ENCODE measurements at places on chromosomes 11 and 22. TPM values are rescaled to one million over a fixed set of nuclear protein-coding genes. Genes with fewer than 3 reads are reported as not detected.
A peak's percentile ranks its signal among the peaks of the same experiment; 100 is the strongest.

Gene LPXN
- 7.6 TPM for polyA plus RNA-seq

- peak; percentile 59 for DNase-seq
Observed at GRCh38 chr11:57711414-57712255, at the start of gene MED19. TSS of gene MED19 (minus strand) at chr11:57712215. CDS start at chr11:57712179, 36 bp downstream.

GRCh38 chr11:62930157-62930556, 9.0 kb upstream of the CHRM1 start:
- no peak for DNase-seq

DNA sequence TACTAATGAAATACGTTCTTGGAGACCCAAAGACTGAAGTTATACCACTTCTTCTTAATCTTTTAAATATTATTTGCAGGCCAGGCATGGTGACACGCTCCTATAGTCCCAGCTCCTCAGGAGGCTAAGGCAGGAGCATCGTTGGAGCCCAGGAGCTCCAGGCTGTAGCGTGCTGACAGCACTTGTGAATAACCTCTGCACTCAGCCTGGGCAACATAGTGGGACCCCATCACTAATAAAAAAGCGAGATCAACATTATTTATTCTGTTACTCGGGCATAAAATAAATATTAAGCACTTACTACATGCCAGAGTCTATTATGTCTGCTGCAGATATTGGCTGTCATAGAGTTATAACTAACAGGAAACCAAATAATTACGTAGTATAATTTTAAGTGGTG, 720 bp upstream of the MED17 start:
- DNase-seq = no peak

DNA sequence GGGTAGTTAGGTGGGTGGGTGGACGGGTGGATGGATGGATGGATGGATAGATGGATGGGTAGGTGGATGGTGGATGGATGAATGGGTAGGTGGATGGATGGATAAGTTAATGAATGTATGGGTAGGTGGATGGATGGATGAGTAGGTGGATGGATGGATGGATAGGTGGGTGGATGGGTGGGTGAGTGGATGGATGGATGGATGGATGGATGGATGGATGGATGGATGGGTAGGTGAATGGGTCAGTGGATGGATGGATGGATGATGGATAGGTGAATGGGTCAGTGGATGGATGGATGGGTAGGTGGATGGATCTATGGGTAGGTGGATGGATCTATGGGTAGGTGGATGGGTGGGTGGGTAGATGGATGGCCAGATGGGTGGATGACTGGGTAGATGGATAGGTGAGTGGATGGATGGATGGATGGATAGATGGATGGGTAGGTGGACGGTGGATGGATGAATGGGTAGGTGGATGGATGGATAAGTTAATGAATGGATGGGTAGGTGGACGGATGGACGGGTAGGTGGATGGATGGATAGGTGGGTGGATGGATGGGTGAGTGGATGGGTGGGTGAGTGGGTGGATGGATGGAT, 41.5 kb upstream of the RTL6 start:
- no peak for DNase-seq

DNA sequence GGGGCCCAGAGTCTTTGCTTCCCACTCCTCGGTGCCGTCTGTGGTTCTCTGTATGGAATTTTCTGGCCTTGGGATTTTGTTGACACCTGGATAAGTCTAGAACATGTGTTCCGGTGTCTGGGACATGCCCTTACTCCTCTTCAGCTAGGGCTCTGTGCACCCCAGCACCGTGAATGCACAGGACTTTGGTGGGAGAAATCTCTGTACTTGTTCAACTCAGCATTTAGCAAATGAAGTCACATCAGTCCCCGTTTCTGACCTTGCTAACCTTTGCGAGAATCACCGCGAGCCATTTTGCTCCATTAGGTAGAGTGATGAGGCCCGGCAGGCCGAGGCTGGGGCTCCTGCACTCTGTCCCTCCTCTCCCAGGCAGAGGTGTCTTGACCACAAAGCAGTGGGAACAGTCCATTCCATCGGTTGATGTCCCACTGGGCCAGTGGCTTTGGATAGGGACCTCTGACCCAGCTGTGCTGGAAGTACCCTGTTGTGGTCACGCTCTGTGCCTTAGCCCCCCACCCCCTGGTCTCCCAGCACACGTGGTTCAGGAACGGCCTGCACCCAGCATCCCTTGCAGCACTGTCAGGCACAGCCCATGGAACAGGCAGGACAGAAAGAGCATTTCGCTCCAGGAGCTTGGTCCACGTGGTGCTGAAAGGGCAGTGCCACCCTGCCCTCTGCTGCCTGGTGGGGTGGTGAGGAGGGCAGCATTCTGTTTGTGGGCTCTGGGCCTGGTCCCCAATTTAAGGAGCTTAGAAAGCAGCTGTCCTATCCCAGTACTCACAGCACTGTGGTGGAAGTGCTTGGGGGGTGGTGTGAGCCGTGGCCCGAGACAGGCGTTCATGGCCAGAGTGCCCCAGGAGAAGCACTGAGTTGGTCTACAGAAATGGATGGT, 73.4 kb downstream of the MED15 start:
- no peak for DNase-seq

GRCh38 chr11:65553301-65554001, 4.7 kb downstream of the LTBP3 start:
- no peak for DNase-seq

- no peak for DNase-seq
Observed at GRCh38 chr22:30201945-30202344, 44.6 kb downstream of the LIF start.

- DNase-seq = no peak
Observed at GRCh38 chr11:27514558-27514957, 8.0 kb upstream of the LIN7C start.

DNA sequence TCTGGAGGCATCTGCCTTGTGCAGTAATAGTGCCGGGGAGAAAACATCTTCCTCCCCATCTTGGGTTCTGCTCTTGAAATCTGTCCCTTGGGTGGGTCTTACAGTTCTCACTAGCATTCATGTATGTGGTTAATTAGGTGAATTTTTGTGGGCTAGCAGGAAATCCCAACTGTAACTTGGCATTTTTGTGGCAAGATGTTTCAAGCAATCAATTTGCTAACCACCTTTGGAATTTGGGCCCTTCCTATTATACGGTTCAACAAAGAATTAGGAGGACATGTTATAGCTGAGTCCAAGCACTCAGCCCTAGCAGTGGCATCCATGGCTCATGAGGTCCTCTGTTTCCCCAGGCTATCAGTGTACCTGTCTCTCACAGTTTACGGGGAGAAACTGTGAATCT, 89.1 kb upstream of the MTNR1B start:
- no peak for DNase-seq

DNA sequence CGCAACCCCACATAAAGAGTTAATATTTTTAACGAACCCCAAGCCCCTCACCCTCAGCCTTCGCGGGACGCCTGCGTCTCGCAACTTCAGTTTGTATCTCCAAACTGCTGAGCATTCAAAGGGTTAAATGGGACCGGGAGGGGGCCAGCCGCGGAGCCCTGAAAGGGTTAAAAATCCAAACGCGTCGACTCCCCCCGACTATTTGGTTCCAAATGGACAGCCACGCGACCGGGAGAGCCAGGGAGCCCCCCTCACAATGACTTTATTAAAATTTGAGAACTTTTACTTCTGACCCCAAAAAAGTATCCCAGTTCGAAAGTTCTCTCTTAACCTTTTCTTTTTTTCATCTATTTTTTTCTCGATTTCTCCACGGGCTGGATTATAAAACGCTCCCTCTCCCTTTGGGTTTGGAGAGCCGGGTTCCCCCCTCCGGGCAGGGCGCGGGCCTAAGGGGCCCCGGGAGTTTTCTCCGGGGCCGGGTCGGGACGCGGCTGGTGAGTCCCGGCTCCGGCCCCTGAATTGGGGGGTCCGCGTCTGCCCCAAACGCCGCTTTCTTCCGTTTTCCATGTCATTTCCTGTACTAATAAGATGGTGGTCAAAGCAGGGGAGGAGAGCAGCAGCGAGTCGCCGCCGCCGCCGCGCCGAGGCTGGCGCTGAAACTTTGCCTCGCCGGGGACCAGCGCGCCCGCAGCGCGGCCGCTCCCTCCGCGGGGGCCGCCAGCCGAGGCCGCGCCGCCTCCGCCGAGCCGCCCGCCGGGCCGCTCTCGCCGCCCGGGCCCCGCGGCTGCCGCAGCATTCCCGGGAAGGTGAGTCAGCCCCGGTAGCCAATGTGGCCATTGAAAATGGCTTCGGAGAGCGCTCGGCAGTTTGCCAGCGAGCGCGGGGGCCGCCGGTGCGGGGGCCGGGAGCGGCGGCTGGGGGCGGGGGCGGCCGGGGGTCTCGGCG, at the start of gene PRDM11:
Gene PRDM11, plus strand, starts transcription at position 568 of the 945 bp plus-strand sequence. CDS start 35,128 bp downstream, outside the sequence.
- no peak for DNase-seq

- peak; percentile 43 for DNase-seq
Observed at GRCh38 chr22:27918341-27919221, 475 bp downstream of the PITPNB start.

Gene TESMIN
- polyA plus RNA-seq = 18.1 TPM

Gene MAPK8IP2
- polyA plus RNA-seq = 0.57 TPM

DNA sequence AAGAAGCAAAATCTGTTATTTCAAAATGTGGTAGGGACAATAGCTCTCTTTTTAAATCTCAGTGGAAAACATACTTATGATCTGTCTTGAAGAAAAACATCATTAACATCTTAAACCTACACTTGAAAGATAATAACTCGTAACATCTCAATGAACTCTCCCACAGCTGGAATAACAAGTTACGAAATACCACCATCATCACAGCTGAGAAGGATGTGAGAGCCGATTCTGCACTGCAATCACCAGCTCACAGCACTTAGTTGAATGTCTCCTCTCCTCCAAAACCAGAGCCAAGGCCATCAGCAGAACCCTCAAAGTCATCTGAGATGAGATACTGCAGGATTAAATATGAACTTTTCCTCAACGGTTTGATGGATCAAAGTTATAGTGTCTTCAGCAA, 124.3 kb downstream of the ARHGAP20 start:
- DNase-seq = no peak

- DNase-seq = no peak
Observed at GRCh38 chr11:68352591-68352990, 40.2 kb downstream of the LRP5 start.

DNA sequence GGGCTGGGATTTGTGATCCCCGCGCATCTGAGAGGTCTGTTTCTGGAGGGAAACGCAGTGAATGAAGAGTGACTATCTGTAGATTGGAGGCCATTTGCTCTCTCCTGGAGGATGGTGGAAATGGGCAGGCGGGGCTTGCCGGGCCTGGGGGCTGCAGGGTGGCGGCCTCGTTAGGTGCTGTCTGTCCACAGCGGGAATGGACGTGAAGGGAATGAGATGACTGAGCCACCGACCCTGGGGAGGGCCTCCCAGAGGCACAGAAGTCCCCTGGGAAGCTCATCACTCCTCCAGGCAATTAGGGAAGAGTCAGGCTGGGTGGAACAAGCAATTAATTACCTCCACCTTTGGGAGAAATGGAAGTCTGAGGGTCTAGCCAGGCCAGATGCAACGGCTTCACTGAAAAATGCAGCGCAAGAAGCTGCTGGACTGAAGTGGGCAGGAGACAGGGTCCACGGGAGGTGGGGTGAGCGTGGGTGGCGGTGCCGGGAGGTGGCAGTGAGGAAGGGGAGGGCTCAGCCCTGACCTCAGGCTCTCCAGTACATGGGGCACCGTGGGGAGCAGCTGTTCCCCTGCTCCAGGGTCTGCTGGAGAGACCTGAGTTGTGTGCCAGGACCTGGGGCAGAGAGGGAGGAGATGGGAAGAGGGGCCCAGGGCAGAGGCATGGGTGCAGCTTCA, 524.5 kb downstream of the BRD1 start:
- DNase-seq = no peak

DNA sequence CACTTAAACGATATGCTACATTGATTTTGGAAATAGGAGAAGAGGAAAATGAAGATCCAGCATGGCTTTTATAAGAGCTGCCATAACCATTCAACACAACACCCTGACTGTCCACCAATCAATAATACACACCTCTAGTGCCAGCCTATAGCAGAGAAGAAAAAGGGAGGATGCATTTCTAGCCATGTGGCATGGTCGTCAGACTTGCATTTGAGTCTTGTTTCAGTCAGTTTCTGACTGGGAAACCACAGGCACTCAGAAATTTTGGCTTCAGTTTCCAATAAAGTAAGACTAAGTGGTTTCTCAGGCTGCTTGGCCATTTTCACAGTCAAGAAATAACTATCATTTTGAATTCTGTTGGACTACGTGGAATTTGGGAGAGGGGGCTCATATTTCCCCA, 523.5 kb upstream of the LRRC4C start:
- DNase-seq = no peak

DNA sequence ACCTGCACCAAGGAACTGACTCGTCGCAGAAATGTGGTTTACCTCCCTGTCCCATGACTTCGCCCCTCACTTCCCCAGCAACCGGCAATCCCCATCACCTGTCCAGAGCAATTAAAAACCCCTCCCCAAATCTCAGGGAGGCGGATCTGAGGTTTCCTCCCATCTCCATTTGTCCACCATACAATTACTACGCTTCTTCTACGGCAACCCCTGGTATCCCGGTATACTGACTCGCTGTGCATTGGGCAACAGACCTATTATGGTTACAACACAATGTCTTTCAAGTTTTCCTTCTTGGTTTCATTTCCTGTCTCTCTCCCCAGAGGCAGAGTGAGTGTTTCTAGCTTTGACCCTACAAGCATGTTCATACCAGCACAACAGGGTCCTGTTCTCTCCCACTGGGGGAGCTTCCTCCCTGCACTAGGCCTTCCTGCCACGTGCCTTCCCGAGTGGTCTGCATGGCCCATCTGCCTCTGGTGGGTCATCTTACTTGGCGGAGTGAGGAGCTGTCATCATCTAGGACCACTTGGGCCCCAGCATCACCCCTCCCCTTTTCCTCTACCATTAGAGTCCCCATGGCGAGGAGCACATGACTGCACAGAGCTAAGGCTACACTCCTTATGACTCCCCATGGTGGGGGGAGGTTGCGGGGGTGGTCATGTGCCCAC, 30.3 kb upstream of the NAP1L4 start:
- no peak for DNase-seq

Gene P2RY6
- 0.81 TPM for polyA plus RNA-seq

GRCh38 chr11:115525531-115526006, 21.4 kb upstream of the CADM1 start:
- no peak for DNase-seq

GRCh38 chr11:68315171-68315920, 3.0 kb downstream of the LRP5 start:
- DNase-seq = no peak

GRCh38 chr11:95697614-95698408, 91.8 kb downstream of the FAM76B start:
- DNase-seq = no peak
